Activated CD8-positive, alpha-beta T cell treated with anti-CD3 and anti-CD28 coated beads for 36 hours (primary cell): ENCODE measurements at places on chromosomes 3 and 15. TPM values are rescaled to one million over a fixed set of nuclear protein-coding genes. Genes with fewer than 3 reads are reported as not detected.

DNA sequence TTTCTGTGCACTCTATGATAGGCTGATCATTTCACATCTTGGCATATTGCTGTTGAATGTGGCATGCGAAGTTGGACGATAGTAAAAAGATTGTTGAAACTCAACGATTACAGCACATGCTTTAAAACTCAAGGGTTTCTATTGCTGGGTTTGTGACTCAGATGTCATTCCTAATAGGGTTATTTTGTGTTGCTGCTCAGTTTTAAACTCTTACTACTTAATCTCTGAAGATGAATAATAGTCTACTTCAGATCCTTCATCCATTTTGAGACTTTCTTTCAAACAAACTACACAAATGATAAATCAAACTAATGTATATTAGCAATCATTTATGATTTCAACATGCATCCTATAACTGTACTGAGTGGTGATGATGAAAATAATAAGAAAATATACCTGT is 71.3 kb upstream of the MBNL1 start:
- no peak for DNase-seq

The IL17RD gene
- not detected for total RNA-seq

DNA sequence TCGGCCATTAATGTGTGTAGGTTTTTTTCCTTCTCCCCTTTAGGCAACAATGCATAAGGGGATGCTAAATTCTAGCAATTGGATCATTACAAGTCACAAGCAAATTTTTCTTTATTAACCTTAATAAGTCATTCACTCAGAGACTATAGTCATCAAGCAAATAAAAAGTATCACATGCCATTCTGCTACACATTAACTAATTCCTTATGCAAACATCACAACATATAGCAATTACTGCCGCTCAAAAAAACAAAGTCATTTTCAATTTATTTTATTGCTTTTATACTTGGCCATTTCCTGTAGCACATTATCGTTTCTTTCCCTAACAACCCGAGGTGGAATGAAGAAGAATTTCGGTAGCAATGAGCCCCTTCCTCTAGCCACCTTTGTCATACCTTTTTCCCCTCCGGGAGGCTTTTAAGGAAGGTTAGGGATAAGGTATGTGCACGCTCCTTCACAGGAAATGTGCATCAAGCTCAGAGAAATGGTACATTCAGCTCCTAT is 421.2 kb downstream of the TIGIT start:
- DNase-seq, result no peak

DNA sequence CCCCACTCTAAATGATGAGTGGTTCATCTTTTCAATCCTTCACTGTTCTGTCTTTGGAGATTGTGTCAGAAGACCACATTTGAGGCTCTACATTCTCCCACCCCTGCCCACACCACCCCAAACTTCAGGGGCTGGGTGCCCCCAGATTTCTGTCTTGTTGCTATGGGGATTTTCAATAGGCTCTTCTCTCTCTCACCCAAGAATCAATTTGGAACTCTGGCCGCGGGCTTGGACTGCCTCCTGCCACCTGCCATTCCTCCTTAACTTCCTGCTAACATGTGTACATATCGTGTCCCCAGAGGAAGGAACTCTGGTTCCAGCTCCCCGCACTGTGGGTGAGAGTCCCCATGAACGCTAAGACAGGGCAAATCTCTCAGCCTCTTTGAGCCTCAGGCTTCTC is 67.4 kb upstream of the LARS2 start:
- no peak for DNase-seq

- no peak for DNase-seq
Observed at GRCh38 chr3:140303875-140304274, 368.9 kb downstream of the CLSTN2 start.

- DNase-seq, result peak; percentile 41
Observed at GRCh38 chr3:192917028-192917403, 640 bp downstream of the MB21D2 start.

DNA sequence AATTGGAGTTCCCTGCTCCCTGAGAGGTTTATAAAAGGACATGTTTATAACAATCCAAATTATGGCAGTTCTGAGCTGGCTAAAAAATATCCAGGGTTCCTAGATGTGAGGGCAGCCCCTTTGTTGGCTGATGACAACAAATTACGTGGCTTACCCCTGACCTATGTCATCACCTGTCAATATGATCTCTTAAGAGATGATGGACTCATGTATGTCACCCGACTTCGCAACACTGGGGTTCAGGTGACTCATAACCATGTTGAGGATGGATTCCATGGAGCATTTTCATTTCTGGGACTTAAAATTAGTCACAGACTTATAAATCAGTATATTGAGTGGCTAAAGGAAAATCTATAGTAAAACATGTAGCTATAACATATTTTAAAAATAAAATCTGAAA is 13.9 kb downstream of the AADAC start:
- DNase-seq, result no peak

The ZCWPW2 gene
- not detected for total RNA-seq
